Activated effector memory CD4-positive, alpha-beta T cell treated with anti-CD3 and anti-CD28 coated beads, Interleukin-2, amount 50 U/mL, for 16 hours (primary cell): ENCODE measurements at places on chromosomes 12 and 14.
A peak's percentile ranks its signal among the peaks of the same experiment; 100 is the strongest.

DNA sequence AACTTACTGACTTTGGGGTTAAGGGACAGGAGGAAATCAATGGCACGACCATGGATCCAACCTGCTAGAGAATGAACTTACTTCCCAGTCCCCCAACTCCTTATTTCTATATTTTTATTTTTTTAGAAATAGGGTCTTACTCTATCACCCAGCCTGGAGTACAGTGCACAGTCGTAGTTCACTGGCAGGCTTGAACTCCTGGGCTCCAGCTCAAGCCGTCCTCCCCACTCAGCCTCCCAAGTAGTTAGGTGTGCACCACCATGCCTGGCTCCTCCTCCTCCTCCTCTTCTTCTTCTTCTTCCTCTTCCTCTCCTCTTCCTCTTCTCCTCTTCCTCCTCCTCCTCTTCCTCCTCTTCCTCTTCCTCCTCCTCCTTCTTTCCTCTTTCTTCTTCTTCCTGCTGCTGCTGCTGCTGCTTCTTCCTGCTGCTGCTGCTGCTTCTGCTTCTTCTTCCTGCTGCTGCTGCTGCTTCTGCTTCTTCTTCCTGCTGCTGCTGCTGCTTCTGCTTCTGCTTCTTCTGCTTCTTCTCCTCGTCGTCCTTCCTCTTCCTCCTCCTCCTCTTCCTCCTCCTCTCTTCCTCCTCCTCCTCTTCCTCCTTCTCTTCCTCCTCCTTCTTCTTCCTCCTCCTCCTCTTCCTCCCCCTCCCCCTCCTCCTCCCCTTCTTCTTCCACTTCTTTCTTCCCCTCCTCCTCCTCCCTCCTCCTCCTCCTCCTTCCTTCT lies 390.1 kb upstream of the RGS6 start:
- no peak for DNase-seq

GRCh38 chr12:121538699-121539061 lies 42.1 kb downstream of the KDM2B start:
- no peak for DNase-seq

GRCh38 chr14:68041876-68042354 lies 222.3 kb downstream of the RAD51B start:
- DNase-seq, result no peak

DNA sequence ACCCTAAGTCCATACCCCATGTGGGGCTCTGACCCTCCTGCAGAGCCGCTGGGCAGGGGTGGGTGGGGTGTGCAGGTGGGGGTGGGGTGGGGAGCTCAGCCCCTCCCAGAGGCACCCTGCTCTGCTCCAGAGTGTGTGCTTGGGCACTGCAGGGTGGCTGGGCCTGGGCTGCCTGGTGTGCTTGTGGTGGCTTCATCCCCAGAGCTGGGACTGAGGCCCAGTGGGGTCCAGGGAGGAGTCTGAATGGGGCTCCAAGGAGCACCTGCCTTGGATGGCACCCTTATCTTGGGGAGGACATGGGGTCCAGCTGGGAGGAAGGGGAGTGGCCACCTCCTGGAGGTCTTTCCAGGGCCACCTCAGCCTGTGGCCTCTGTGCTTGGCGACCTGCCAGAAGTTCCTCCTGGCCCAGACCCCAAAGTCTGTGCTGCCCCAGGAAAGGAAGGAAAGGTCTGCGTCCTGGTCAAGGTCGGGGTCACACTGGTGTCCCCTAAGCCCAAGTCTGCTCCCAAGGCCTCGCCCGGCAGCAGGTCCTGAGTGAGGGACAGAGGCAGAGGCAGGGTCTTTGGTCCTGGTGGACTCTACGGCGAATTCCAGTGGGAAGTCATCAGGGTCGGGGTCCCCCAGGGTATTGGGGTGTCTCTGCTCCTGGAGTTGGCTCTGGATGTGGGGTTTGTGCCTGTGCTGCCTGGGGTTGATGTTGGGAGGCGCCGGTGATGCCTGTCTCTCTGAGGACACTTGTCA lies 373.4 kb downstream of the TMEM121 start:
- DNase-seq, result no peak

DNA sequence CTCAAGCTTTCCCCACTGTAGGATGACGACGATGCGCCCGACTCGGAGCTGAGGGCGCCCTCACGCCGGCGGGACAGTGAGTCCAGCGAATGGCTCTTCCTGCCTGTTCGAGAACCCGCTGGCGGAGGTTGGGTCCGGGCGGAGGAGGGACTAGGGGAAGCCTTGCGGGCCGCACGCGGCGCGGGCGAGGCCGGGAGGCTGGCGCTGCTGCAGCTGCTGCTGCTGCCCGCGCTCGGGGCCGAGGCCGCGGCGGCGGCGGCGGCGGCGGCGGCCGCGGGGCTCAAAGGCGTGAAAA lies 1.9 kb downstream of the CCDC177 start:
- DNase-seq, result no peak

DNA sequence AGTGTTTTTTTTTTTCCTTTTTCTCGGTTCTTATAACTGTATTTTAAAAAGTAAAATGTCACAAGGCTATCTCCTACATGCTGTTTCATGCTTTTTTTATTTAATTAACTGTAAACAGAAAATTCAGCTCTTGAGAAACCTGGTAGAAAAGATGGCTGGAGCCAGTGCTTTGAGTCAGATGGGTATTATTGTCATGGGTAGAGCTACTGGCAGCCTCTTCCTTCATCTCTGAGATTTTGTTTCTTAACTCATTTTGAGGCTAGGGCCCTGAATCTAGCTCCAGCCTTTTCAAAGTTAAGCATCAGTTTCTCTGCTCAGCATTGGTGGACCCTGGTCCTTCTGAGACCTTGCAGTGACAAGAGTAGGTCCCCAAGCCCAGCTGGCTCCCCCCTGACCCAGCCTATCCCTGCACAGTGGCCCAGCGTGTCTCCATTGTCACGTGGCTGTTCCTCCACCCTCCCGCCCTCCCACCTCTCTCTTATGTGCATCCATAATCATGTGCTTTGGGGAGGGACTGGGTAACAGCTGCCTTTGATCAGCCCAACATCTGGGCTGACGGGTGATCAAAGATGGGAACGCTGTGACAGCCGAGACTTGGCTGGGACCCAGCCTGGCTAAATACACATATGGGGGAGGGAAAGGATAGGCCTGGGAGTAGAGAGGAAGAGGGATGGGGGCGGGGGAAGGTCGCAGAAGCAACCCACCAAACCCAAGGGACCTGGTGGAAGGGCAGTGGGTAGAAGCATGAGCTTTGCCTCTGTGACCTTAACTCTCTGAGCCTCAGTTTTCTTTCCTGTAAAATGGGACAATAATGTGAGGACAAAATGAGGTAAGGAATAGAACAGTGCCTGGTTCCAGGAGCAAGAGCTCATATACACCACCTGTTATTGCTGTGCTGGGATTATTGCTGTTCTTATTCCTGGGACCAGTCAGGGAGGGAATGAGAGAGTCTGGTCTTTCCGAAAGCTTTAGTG lies 24.4 kb upstream of the RBM19 start:
- no peak for DNase-seq

DNA sequence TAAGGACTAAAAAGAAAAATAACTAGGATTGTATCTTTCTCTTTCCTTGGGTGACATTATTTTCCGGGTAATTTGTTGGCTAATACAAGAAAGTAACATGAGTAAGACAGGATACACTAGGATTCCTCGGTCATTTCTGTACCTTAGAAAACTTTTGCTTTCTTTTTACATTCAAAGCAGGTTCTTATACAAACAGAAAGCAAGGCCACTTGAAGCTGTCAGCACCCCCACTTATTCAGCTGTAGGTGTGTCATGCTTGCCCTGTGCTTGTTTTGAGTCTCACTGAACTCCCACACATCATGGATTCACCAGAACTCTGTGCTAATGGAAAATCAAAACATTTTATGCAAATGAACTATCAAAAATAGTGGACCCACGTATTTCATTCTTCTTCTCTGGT lies 266.8 kb upstream of the CLEC14A start:
- DNase-seq, result no peak

DNA sequence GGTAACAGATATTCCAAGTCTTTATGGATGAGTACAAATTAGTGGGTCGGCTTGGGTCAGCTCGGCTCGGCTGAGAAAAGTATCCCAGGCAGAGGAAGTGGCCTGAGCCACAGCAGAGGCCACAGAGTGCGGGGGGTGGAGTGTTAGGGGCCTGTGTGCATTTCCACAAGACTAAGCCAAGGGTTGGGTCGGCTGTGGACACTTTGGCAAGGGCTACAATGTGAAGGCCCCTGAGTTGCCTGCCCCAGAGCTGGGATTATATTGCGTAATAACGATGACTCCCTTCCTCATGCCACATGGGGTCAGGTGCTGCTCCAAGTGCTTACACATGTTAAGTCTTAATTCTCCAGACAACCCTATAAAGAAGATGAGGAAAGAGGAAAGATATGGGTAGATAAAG lies 11.4 kb downstream of the EVL start:
- DNase-seq, result no peak

DNA sequence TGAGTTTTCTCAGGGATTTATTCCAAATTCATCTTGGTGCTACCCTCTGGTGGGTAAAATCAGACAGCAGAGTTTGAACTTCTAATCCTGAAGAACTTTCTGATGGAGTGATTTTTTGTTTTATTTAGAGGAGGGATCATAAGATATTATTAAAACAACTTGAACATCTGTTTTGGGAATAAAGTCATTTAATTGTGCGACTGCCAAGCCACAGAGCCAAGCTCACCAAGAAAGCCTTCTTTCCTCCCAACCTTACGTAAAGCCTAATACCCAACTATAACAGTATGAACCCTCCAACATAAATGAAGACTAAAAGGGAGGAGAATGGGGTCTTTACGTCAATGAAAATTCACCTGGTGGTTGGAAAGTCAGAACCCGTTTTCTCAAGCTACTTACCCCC lies 205.5 kb upstream of the IGF1 start:
- DNase-seq, result no peak

GRCh38 chr12:98893675-98894411 lies 248.8 kb downstream of the APAF1 start:
- DNase-seq, result no peak

DNA sequence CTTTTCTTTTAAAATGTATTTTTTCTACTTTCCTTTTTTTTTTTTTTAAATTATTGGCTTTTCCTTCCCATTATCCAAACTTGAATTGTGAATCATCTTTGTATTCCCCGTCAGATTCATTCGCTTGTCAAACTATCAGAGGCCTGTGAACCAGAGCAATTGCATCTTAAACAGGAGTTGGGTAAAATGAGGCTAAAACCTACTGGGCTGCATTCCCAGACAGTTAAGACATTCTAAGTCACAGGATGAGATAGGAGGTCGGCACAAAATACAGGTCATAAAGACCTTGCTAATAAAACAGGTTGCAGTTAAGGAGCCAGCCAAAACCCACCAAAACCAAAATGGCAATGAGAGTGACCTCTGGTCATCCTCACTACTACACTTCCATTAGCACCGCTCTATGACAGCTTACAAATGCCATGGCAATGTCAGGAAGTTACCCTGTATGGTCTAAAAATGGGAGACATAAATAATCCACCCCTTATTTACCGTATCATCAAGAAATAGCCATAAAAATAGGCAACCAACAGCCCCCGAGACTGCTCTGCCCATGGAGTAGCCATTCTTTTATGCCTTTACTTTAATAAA lies 19.9 kb downstream of the FUT8 start:
- DNase-seq, result no peak

GRCh38 chr12:27826076-27826475 lies 46.0 kb upstream of the MANSC4 start:
- DNase-seq, result no peak

DNA sequence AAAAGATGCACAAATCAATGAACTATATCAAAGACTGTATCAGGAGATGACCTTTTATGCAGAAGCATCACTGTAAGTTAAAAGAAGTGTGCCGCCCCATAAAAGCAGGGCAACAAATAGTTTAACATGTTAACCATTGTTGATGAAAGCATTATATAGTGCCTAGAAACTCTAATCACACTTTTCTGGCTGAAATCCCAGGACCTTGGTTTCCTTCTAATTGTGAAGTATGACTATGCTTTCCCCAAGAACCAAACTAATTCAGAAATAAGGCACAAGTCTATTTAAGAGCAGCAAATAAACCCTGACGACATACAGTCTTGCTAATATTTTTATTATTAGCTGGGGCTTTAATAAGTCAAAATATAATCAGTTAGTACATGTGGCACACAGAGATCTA lies 21.7 kb downstream of the RACGAP1 start:
- no peak for DNase-seq

- DNase-seq, result no peak
These were observed 64.5 kb downstream of the DAAM1 start for GRCh38 chr14:59252772-59253500.

DNA sequence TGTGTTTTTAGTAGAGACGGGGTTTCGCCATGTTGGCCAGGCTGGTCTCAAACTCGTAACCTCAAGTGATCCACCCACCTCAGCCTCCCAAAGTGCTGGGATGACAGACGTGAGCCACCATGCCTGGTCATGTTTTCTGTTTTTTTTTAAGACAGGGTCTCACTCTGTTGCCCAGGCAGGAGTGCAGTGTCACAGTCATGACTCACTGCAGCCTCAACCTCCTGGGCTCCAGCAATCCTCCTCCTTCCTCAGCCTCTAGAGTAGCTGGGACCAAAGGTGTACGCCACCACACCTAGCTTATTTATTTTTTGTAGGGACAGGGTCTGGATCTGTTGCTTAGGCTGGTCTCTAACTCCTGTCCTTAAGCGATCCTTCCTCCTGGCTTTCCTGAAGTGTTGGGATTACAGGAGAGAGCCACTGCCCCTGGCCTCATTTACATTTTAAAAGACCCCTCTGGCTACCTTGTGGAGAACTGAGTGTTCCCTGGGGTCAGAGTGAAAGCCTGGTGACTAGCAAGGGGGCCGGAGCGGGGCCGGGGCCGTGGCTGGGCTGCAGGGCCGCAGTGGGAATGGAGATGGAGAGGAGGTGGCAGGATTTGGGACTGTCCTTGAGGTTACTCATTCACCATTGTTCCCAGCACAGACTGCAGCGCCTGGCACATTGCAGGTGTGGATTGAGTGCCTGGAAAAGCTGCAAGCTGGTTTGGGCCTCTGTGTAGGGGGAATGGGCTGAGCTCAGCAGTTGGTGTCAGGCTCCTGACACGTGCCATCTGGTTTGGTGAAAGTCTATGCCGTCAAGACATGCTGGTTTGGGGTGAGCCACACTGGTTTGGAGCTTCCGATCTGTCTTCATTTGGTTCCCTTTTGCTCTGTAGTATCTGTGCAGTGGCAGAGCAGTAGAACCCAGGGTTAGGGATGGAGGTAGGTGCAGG lies 18.1 kb downstream of the KMT5A start:
- no peak for DNase-seq

DNA sequence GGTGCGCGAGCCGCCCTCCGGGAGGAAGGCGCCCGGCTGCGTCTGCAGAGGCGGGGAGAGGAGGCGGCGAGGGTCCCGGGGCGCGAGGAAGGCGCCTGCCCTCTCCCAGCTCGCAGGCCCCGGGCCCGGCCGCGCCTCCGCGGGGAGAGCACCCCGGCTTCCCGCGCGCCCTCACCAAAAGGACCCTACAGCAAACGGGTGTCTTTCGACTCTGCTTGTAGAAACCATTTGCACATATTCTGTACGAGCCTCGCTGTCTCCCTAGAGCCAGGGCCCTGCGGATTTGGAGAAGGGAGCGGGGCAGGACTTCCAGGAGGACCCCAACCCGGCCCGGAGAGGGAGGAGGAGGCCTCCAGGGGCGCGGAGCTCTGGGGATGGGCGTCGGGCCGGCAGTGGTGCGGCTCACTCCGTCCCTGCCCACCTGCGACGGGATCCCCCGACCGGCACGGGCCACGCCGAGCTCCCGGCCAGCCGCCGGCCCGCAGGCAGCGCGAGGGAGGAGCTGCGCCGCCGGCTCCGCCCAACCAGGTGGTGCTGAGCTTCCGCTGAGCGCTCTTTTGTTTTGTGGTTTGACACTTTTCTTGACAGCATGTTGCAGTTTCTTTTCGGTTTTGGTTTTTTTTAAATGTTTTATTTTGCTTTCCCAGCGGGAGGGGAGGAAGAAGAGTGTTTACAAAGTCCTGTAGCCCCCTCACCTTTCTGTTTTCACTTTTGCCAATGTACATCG lies 103.3 kb upstream of the FKBP4 start:
- peak; percentile 78 for DNase-seq
